ENCODE measurements at places on chromosomes 13 and 19. TPM values are rescaled to one million over a fixed set of nuclear protein-coding genes. Genes with fewer than 3 reads are reported as not detected.

Gene DCT
- not detected for total RNA-seq

Gene FGF21
- total RNA-seq, result not detected

Gene CEACAM4
- total RNA-seq, result not detected

- DNase-seq, result no peak
These were observed 32.9 kb downstream of the ZDHHC20 start for GRCh38 chr13:21426238-21426637.

DNA sequence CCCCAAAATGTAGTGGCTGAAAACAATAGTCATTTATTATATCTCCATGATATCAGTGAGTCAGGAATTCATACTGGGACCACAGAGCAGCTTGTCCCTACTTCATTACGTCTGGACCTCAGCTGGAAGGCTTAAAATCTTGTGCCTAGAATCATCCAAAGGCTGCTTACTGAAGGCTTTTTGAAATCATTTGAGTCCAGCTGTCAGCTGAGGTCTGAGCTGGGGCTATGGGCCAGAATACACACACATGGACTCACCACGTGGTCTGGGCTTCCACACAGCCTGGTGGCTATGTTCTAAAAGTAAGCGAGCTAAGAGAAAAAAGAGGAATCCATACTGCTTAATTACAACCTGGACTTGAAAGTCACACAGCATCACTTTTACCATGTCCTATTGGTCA is 209.2 kb downstream of the KCTD12 start:
- DNase-seq, result no peak

- no peak for DNase-seq
These were observed 35.1 kb downstream of the UBL3 start for GRCh38 chr13:29815336-29815735.

DNA sequence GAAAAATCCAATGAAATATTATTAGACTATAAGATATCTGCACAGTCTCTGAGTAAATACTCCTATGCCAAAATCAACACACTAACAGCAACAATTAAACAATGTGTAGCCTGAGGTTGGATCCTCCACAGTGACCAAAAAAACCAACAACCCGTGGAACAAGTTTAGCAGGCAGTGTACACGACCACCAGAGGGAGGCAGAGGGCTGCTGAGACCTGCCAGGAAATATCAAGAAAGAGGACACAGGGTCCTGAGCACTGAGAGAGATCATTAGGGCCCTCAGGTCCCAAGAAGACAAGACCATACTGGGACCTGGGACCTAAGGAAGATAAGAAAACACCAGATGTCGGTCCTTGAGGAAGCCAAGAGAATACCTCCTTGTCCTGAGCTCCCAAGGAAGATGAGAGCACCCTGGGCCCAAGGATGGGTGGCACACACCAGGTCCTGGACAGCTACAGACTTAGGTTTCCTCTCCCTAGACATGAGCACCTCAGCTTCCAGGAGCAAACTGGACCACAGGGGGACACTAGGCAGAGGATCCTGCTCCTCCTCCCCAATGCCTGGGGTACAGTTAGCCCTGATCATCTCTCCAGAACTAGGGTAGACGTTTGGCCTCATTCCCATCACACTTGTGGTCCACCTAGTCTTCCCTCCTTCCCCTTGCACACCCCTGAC is 822 bp upstream of the ZNF274 start:
- DNase-seq, result no peak

Measured in thoracic aorta (tissue), 2 donors.